ENCODE measurements at places on chromosomes 4 and X. TPM values are rescaled to one million over a fixed set of nuclear protein-coding genes. Genes with fewer than 3 reads are reported as not detected.

The TMSB15A gene
- total RNA-seq = 11.2 TPM

The OPN1MW gene
- not detected for total RNA-seq

The PNMA6A gene
- total RNA-seq = 1.3 TPM

DNA sequence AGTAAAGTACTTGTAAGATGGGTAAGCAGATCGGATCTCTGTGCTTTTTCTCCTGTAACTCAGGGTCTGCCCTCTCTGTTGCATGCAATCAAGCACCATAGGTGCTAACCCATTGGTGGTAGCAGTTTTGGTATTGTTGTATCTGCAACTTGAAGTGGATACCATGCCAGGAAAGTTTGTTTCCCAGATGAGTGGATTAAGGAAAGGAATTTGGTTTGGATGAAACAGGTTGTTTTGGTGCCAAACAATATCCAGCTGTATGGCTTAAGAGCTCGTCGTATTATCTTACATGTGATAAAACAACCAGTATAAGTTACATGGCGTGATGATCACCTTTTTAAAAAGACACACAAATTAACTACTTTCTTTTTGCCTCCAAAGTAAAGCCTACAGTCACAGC lies 280.9 kb upstream of the TENM3 start:
- no peak overlapping the region for H3K27ac ChIP-seq
- DNase-seq = no peak
- H3K4me3 ChIP-seq = no peak overlapping the region
- no peaks in the 10 kb centered on the region for H3K4me1 ChIP-seq

- H3K36me3 ChIP-seq = no peaks in the 10 kb centered on the region
- H3K27ac ChIP-seq = no peak overlapping the region
- H3K4me3 ChIP-seq = no peak overlapping the region
- no peaks in the 10 kb centered on the region for H3K27me3 ChIP-seq
- H3K4me1 ChIP-seq = peaks cover 11% of the 10 kb centered on the region
Observed at GRCh38 chr4:102094481-102094880, 250.8 kb downstream of the SLC39A8 start.

DNA sequence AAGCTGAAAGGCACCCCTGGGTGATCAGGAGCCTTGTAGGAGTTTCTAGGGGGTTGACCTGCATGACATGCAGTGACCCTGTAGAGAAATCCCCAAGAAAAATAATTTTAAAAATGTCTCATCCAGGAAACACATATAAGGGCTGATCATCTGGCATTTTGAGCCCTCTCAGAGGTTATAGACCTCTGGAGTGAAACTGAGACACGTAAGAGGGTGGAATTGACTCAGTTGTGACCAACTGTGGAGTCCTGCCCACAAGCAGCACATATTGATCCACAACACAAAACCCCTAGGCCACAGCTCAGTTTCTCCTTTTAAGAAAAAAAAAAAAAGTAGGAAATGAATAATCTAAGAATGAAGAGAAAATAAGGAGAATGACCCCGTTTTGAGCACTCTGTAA lies 32.5 kb upstream of the MTMR8 start:
- H3K36me3 ChIP-seq = no peaks in the 10 kb centered on the region
- no peak overlapping the region for H3K27ac ChIP-seq
- H3K4me3 ChIP-seq = no peak overlapping the region
- H3K27me3 ChIP-seq = peaks cover under 1% of the 10 kb centered on the region
- DNase-seq = no peak
- H3K4me1 ChIP-seq = peaks cover 8% of the 10 kb centered on the region

- peak; percentile 24 for DNase-seq
- peaks cover 20% of the 10 kb centered on the region for H3K4me1 ChIP-seq
- peak overlapping the region; percentile 88 for H3K27ac ChIP-seq
- peak overlapping the region; percentile 97 for H3K4me3 ChIP-seq
Observed at GRCh38 chrX:110317061-110317819, 645 bp downstream of the AMMECR1 start.

- H3K36me3 ChIP-seq = peaks cover 18% of the 10 kb centered on the region
- H3K27ac ChIP-seq = no peak overlapping the region
- H3K4me1 ChIP-seq = no peaks in the 10 kb centered on the region
- H3K27me3 ChIP-seq = peaks cover 2% of the 10 kb centered on the region
- DNase-seq = no peak
Observed at GRCh38 chr4:6824071-6824470, 41.5 kb downstream of the KIAA0232 start.

- no peak overlapping the region for H3K27ac ChIP-seq
- no peaks in the 10 kb centered on the region for H3K36me3 ChIP-seq
- peak; percentile 49 for DNase-seq
- H3K4me3 ChIP-seq = no peak overlapping the region
Observed at GRCh38 chrX:140762061-140762460, 52.5 kb downstream of the LINC00632 start.

DNA sequence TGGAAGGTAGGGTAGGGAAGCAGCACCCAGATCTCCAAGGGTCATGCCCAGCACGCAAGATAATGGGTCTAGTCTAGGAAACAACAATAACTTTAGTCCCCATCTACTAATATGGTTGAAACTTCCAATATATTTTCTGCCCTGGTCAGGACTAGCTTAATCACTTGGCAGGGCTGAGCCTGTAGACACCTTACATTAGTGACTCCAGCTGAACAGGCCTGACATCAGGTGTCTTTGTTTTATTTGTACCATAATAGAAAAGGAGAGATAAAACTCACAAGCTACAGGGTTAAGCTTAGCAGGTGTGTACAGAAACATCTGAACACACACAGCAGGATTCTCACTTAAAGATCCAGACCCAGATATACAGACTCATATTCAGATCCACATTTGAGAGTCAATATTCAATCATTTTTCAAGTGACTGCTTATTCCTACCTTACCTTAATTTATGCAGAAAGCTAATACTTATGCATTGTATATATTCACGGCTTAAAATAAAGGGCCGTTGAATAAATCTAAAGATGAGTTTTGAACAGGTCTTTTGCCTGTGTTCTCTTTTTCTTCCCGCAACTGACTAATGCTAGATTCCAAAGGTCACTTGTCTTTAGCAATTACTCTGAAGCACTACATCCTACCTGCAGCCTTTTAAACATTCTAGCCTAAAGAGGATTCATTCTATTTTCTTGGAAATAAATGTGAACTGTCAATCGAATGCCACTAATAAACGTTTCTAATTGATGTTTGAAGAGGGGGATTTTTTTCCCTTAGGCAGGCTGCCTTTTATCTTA lies 745.3 kb downstream of the RPA4 start:
- DNase-seq = no peak
- H3K36me3 ChIP-seq = no peaks in the 10 kb centered on the region
- no peak overlapping the region for H3K4me3 ChIP-seq
